A549 treated with Mapracorat at 1 μM for 4 hours (cell line): ENCODE measurements at places on chromosomes 6 and 20. TPM values are rescaled to one million over a fixed set of nuclear protein-coding genes. Genes with fewer than 3 reads are reported as not detected.

Gene BPIFB1
- total RNA-seq, result 0.10 to 0.17 TPM in 2 of 5 replicates, not detected in the others

Gene PHACTR3
- total RNA-seq, result 0.22 to 0.32 TPM (median 0.24 TPM) in 5 replicates

Gene SOX18
- 1.1 to 2.7 TPM (median 2.3 TPM) in 5 replicates for total RNA-seq

Gene REM1
- 0.64 to 0.88 TPM (median 0.70 TPM) in 5 replicates for total RNA-seq
